ENCODE measurements at places on chromosomes 16 and 17. TPM values are rescaled to one million over a fixed set of nuclear protein-coding genes. Genes with fewer than 3 reads are reported as not detected.

GRCh38 chr17:70938336-70938735 lies 769.0 kb downstream of the KCNJ2 start:
- no peak for DNase-seq

- DNase-seq: no peak
Observed at GRCh38 chr17:83086907-83087787, 7.7 kb downstream of the METRNL start.

GRCh38 chr16:57688487-57688986 lies 6.1 kb upstream of the DRC7 start:
- no peak for DNase-seq

The CSF3 gene
- not detected for total RNA-seq

DNA sequence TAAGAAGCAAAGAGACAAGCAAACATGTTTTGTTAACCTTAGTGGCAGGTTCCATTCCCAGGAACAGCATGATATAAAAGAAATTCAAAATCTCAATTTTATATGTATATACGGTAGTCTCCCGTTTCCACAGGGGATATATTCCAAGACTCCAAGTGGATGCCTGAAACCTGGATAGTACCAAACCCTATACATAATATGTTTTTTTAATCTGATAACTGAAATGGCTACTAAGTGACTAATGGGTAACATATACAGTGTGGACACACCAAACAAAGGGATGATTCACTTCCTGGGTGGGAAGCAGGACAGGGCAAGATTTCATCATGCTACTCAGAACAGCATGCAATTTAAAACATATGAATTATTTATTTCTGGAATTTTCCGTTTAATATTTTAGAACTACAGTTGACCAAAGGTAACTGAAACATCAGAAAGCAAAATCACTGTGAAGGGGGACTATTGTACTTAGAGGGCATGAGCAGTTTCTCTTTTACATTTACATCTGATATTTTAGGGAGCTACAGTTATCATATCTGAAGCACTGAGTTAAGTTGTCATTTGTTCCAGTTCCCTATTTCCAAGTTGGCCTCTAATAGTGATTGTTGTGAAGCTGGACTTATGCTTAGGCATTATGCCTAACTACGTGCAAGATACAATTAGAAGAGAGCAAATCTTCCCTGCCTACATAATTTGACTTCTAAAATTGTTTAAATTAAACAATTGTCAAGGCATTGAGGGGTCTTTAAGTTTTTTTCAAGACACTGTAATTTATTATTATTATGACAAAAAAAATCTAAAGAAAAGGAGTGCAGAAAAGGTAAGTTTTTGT lies 34.1 kb upstream of the ABCA6 start:
- no peak for DNase-seq

DNA sequence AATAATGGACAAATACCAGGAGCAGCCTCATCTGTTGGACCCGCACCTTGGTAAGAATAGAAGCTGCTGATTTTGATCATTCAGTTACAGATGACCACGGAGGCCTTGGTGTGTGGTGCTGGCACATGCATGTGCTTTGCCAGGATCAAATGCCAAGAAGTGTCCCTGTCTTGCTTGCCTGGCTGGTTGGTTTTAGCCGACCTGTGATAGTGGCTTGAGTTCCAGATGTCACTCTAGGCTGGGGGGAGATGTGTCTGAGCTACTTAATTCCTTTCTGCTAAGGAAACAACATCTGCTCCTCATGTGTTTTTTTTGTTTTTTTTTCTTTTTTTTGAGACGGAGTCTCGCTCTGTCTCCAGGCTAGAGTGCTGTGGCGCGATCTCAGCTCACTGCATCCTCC lies 4.3 kb downstream of the TBCD start:
- no peak for DNase-seq

GRCh38 chr17:34169496-34169895 lies 85.6 kb upstream of the CCL2 start:
- no peak for DNase-seq

The PRR35 gene
- not detected for total RNA-seq

DNA sequence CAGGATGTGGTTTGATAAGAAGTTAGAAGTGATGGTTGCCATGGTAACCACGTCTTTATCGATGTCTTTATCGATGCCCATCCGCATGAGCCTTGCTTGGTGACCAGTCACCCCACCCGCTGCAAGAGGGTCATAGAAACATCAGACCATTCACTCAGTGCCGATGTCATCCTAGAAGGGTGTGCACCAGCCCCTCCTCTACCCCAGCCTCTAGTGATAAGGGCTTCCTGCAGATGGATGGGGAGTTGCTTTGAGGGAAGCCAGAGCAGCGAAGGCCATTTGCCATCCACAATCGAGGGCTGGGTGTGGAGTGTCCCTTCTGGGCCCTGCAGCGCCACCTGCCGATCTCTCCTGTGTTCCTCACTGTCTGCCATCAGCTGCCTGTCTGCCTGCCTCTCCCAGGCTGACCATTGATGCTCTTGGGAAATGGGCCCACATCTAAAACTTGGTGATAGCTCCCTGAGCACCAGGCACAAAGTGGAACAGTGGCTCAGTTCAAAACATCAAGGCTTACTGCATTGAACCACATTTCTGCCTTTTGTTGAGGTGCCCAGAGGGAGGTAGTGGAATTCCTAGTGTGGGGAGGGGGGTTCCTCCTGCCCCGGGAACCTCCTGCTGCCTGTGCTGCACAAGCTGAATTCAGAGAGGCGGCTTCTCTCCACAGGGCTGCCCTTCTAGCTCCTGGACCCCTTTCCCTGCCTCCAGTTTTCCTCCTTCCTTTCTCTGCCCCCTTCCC lies 8.9 kb downstream of the CALB2 start:
- no peak for DNase-seq

The CA7 gene
- total RNA-seq: not detected

DNA sequence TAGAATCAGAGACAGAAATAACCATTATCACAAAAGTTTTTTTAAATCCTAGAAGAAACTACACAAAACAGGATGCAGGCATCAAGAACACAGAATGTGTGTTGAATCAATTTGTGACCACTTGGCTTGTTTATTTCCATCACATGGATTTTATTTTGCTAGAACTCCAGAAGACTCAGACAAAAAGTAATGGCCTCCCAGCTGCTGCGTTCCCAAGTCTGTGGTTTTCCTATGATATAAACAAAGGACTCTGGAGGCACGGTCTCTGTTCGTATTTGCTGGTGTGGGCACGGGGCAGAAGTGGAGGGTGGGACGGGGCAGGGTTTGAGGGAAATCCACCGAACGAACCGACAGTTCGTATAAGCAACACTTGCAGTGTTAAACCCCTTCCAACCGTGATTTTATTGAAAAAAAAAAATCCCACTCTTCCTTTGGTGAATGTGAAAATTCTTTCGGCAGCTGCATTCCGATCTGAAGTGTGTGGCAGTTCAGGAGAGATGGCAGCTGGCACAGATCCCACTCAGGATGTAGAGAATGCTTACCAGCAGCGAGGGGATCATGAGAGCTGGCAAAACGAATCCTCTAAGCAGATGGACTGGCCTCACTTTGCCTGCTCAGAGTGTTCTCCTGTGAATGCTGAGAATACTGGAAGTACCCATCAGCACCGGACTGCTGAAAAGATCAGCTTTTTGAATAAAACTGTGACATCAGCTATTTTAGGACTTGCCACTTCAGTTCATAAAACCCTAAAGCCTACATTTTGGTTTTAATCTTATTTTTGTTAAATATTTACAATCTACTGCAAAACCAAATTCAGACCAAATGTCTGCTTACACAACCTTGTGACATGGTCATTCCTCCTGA lies 165.2 kb downstream of the VPS53 start:
- no peak for DNase-seq

DNA sequence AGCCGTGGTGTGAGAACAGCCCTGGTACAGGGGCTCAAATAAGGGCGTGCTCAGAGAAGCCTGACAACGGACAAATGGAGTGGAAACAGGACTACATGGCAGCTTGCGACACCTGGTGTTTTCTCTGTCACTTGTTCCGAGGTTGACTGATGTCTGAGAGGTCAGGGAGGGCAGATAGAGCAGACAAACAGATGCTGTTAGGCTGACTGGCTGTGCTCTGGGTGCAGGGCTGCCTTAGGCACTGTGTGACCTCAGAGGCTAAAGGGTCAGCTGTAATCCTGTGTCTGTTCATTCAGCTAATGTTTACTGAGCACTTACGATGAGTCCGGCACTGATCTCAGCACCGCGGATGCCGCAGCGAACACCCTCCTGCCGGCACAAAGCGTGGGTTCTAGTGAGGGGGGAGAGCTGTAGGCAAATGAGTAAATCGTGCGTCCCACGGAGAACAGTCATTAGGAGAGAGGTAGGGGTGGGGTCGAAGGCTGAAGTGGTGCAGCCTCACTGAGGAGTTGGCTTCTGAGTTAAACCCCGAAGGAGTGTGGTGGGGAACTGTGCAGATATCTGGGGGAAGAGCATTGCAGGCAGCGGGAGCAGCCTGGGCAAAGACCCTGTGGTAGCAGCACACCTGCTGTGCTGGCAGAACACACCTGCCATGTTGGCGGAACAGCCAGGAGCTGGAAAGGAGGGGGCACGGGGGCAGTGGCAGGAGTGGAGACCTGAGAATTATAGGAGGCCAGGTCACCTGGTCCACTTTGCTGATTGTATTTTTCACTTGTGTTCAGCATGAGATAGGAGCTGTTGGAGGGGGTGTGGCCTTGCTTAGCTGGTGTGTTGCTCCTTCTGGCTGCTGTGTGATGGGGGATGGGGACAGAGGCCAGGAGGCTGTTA lies 35.0 kb downstream of the GPT2 start:
- DNase-seq: no peak

The CDH3 gene
- 0.32 TPM for total RNA-seq

DNA sequence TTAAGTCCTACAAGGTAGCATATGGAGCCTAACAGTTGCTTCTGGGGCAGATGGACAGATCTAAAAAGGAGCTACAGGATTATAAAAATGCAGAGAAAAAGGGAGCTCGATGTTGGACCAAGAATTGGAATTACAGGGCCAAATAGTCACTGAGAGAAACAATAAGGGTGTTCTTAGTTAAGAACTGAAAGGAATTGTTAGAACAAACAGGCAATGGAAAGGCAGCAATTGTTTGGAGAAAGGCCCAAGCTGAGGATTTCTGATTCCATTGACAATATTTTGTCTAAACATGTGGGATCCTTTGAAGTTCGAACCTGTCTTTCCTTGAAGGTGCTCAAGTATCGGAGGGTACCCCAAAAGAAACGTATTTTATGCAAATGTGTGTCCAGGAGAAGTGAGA lies 513.6 kb upstream of the CDH8 start:
- DNase-seq: no peak

- DNase-seq: no peak
Observed at GRCh38 chr17:44919411-44919810, 4.1 kb upstream of the GFAP start.

DNA sequence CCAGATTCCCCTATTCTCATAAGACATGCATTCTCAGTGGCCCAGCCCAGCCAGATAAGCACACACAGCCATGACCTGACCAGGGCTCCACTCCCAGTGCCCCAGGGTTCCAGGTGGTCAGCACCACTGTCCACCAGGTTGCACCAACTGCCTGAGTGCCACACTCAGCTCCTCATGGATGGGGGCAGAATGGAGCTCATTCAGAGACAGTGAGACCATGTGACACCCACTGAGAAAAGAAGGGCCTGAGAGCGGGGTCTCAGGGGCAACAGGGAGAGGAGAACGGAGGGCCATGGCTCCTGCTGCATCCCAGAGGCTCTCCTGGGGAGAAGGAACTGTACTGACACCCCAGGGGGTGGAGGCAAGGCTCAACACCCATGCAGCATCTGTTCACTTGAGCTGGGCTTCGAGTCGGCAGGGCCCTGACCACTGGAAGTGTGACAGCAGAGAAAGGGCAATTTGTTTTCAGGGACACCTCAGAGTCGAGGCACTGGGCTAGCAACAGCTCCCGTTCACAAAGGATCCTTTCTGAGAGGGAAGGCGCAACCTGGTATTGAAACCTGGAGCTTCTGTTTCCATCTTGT lies 18.7 kb upstream of the SLC38A8 start:
- DNase-seq: no peak

- DNase-seq: no peak
Observed at GRCh38 chr17:49858796-49859195, 10.9 kb upstream of the TAC4 start.

DNA sequence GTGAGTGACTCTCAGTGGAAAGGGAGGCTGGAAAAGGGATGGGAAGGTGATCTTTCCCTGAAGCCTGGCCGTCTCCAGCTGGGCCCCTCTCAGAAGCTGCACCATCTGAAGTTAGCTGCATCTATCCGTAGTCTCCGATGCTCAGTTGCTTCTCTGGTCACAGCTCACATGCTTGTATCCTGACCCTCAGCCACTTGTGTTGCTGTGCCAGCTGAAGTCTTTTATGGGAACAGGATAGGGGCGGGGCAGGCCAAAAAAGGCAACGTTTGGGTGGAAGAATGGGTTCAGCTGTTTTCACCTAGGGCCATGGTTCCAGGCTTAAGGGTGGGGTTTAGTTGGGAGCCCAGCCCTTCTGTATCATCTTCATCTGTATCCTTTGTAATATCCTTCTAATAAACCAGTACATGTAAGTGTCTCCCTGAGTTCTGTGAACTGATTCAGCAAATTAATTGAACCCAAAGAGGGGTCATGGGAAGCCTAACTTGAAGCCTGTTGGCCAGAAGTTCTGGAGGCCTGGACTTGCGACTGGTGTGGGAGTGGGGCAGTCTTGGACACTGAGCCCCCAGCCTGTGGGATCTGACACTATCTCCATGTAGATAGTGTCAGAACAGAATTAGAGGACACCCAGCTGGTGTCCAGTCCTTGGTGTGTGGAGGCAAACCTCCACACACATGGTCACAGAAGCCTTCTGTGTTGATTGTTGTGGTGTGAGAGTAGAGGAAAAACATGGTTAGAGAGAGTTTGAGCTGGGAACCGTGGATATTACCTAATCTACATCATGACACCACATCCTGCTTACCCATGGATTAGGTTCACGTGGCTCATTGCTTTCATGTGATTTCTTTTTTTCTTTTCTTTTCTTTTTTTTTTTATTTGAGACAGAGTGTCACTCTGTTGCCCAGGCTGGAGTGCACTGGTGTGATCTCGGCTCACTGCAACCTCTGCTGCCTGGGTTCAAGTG lies 49.3 kb upstream of the FBXO47 start:
- no peak for DNase-seq

GRCh38 chr17:41617698-41618097 lies 5.1 kb upstream of the KRT16 start:
- DNase-seq: no peak

GRCh38 chr17:26765860-26766709 lies 527.8 kb upstream of the WSB1 start:
- DNase-seq: no peak

The MAP2K4 gene
- total RNA-seq: 26.1 TPM

The GSDMA gene
- 1.5 TPM for total RNA-seq

DNA sequence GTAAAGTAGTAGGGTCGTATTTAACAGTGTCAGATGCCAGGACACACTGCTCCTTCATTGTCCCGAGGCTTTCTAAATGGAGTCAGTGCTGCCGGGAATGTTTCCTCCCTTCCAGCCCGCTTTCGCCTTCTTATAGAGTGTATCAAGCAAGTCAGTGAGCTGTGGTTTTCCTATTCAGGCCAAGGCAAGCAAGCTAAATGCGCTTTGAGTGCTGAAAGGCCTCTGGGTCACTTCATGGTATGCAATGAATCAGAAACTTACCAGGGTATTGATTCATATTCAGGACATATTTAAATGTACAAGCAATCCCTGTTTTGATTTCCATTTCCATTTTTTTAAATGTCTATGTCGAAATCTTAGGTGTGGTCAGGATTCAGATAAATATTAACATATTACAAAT lies 327.9 kb upstream of the SOX9 start:
- DNase-seq: no peak

GRCh38 chr17:82595893-82596292 lies 52.4 kb downstream of the WDR45B start:
- DNase-seq: no peak

GRCh38 chr17:34361478-34362061 lies 1.5 kb downstream of the CCL1 start:
- peak; percentile 80 for DNase-seq

GRCh38 chr16:15988268-15989013 lies 39.0 kb downstream of the ABCC1 start:
- no peak for DNase-seq

The CEP295NL gene
- total RNA-seq: 1.6 TPM
